Right forelimb (tissue), 1 donor: ENCODE measurements at places on chromosomes 11 and 22.

DNA sequence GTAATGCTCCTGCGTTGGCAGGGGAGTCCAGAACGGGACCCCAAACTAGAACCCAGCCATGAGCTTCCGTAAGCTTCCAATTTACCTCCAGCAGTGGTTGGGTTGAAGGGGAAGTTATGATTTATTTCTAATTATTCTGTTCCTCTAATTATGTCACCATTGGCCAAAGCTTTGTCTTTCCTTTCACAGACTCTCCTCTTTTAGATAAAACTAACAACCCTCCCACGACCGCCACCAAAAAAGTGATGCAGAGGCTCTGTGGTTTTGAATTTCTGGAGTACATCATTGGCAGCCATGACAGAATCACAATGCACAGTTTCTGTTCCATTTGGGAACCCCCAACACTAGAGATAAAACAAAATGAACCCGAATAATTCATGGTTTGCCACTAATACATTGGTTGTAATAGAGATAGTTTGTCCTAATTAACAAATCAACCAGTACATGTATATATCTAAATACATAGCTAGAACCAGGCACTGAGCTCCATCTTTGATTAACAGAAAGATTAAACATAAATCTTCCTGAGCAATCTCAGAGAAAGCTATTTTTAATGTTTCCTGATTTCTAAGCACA is 64.3 kb downstream of the ETS1 start:
- no peak for DNase-seq

DNA sequence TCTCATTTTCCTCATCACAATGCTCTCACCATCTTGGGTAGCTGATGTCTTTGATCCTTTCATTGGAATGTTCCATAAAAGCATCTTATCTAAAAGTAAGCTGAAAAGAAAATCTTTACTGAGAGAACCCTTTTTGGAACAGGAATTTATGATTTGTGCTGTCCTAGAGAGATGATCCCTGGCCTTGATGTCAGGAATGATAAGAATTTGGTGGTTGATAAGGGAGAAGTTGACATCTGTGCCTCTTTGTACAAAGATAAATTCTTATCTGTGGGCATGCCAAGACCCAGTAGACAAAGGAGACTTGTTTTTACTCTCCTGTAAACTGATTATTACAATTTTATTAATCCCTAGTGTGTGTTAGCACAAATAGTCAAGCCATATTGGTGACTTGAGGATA is 36.9 kb downstream of the NAALAD2 start:
- no peak for DNase-seq

GRCh38 chr11:8788616-8789015 is 106.0 kb downstream of the RPL27A start:
- no peak for DNase-seq

- DNase-seq, result peak; percentile 58
Observed at GRCh38 chr11:134252346-134253187, 585 bp downstream of the THYN1 start.

- DNase-seq, result no peak
Observed at GRCh38 chr11:129720156-129720555, 95.5 kb upstream of the TMEM45B start.

- DNase-seq, result no peak
Observed at GRCh38 chr22:20964090-20964798, 2.8 kb upstream of the AIFM3 start.

GRCh38 chr22:49328630-49329405 is 498.9 kb downstream of the BRD1 start:
- DNase-seq, result no peak

GRCh38 chr22:29773233-29773632 is 6.1 kb downstream of the UQCR10 start:
- DNase-seq, result no peak

DNA sequence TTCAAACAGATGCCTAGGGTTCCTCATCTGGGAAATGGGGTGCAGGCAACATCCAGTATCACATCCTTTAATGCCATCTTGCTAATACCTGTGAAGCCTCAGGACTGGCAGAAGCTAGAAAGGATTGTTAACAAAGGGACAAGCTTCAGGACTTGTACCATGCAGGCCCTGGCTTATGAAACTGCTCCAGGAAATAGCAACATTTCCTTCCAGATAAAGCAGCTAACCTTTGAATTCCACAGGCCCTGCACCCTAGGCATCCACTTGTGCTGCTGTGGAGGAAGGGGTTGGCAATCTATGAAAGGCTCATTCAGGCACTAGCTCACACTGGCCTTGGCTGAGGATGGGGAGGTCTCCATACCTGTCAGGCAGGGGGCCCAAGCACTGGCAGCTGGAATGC is 87.2 kb downstream of the BTBD10 start:
- DNase-seq, result no peak

- DNase-seq, result no peak
Observed at GRCh38 chr22:39598017-39598965, 27.7 kb downstream of the CACNA1I start.

GRCh38 chr11:3893311-3893710 is 37.8 kb downstream of the STIM1 start:
- DNase-seq, result no peak
